ENCODE measurements at places on chromosomes 5 and 9. TPM values are rescaled to one million over a fixed set of nuclear protein-coding genes. Genes with fewer than 3 reads are reported as not detected.

Gene PLK2
- 169 TPM for total RNA-seq

Gene SARDH
- 2.0 TPM for total RNA-seq

Gene KCNV2
- total RNA-seq = not detected

Gene DMRT3
- not detected for total RNA-seq

Gene BRINP1
- total RNA-seq = 0.49 TPM

Gene UBE2QL1
- total RNA-seq = 2.5 TPM

Gene TAS2R1
- total RNA-seq = not detected

Gene FOXD4L4
- not detected for total RNA-seq

Gene EGR1
- total RNA-seq = 119 TPM

Gene PCDHGA7
- total RNA-seq = 5.2 TPM

Gene MYMK
- total RNA-seq = not detected

Gene TBC1D13
- 11.0 TPM for total RNA-seq

Gene CDH6
- 5.2 TPM for total RNA-seq

Gene MRPS2
- 50.1 TPM for total RNA-seq

Gene IRX2
- total RNA-seq = 3.7 TPM

Gene SEPTIN8
- total RNA-seq = 52.8 TPM

Gene OSMR
- total RNA-seq = 69.0 TPM

Gene PRRX2
- 43.7 TPM for total RNA-seq

Gene SLC6A18
- not detected for total RNA-seq

Gene SH3GLB2
- total RNA-seq = 86.2 TPM

Gene GDA
- not detected for total RNA-seq

Gene RARS1
- total RNA-seq = 62.9 TPM

Gene ST6GALNAC4
- 33.1 TPM for total RNA-seq

Gene GRM6
- total RNA-seq = not detected

Gene CXCL14
- total RNA-seq = 62.1 TPM

Gene CENPP
- 9.3 TPM for total RNA-seq

Gene BARHL1
- not detected for total RNA-seq

Gene TXNDC8
- not detected for total RNA-seq

Data from vagina (tissue), 2 donors.